Islet precursor cell (in vitro differentiated cells): ENCODE measurements at places on chromosomes 13 and 19.
A peak's percentile ranks its signal among the peaks of the same experiment; 100 is the strongest.

DNA sequence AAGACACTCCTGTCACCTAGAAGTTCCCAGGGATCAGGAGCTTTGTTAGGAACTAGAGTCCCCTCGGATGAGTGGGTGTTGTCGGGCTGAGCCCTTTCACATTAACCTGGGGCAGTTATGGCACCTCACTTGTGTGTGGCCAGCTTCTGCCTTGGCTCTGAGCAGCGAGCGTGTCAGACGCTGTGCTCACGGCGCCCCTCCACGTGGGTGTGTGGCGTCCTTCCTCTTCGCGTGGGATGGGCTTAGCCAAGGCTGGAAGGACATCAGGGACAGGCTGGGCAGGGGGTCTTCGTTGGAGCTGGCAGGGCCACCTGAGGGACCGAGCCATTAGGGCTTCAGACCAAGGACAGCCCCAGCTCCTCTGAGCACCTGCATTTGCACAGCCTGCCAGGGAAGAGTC, 23.4 kb downstream of the DOT1L start:
- no peak for DNase-seq

DNA sequence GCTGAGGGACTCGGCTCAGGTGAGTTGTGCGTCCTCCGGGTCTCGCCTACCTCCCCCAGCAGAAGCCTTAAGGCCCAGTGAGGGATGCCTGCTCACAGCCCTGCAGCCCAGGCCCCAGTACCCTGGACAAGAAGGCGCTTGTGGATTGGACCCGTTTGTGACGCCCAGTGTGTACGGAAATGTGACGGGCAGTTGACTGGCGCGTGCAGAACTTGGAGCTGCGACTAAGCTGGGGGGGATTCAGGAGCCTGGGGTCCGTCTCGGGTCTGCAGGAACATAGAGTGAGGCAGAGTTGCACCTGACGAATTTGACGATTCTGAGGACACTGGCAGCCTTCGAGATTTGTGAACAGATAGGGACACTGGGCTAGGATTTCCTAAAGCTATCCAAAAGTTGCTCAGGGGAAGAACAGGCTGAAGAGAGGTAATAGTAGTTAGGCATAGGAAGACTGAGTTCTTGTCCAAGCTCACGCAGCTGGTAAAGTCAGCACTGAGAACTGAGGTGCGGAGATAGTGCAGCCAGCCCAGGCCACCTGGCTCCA, 519 bp downstream of the ZNF551 start:
- no peak for DNase-seq

GRCh38 chr13:66748712-66749111, 481.4 kb downstream of the PCDH9 start:
- DNase-seq: no peak

DNA sequence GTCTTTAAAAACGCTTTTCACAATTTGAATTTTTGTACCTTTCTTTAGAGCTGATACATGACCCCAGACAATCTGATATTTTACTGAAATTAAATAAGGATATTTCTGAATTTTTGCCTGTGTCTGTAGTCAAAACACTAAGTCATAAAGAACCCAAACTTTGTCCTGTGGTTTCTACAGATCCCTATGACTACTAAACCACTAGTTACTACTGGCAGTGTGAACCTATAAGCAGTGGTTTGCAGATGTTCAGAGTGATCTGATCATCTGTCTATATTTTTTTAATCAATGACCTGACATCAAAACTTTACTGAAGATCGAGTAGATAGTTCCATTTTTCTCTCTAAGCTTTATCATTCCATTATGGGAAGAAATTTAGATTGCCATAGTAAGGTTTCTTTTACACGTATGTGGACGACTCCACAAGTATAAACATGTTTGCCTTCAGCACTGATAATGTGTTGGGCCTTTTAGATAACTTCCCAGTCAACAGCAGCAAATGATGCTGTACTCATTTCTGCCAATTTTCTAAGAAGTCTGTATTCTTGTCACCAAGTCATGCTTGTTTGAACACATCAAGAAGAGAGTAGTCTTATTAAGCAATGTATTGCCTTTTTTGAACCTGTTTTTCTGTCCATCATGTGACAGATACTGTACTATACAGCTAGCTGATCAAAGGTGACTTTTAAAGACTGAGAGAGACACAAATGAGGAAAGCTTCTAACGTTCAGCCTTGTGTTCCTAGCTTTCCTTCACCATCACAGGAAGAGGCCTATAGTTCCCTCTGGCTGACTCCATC, 21.8 kb downstream of the POLR1D start:
- DNase-seq: no peak

DNA sequence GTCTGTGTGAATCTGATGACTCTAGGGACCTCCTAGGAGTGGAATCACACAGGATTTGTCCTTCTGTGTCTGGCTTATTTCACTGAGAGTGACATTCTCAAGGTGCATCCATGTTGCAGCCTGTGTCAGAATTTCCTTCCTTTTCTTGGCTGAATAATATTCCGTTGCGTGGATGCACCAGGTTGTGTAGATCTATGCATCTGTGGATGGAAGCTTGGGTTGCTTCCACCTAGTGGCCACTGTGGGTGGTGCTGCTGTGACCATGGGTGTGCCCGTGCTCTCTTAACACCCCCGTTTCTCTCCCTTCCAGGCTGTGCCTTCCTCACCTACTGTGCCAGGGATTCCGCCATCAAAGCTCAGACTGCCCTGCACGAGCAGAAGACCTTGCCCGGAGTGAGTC, 26.2 kb downstream of the CELF5 start:
- no peak for DNase-seq

- DNase-seq: no peak
These were observed 2.2 kb upstream of the IRS2 start for GRCh38 chr13:109788372-109789111.

DNA sequence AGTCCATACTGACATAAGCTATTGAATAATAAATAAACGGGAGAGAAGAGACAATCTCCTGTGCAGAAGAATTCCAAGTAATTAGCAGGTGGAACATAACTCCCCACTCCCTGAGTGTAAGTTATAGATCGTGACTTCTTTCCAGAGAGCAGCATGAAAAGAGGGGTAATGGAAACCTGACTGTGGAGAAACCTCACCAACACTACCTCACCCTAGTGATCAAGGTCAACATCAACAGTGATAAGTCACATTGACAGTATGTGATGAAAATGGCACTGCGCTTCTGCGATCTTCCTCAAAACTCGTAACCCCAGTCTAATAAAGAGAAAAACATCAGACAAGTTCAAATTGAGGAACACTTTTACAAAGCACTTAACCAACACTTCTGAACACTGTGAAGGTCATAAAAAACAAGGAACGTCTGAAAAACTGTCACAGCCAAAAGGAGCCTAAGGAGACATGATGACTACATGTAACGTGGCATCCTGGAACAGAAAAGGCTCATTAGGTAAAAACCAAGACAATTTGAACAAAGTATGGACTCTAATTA, 19.8 kb downstream of the CAB39L start:
- DNase-seq: no peak

DNA sequence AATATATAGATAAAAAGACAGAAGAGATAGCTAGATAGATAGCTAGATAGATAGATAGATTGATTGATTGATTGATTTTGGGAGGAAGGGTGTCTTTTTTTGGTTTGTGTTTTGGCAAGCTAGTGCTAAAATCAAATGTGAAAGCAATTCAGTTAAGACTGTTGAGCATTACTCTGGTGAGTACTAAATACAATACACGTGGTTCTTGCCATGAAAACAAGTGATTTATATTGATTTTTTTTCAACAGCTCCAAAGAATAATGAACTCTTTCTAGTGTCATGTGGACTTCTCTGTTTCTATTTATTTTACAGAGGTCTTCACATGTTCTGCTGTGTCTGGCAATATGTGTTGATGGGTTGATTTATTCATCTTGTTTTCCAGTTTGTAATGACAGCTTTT, 172.0 kb downstream of the POU4F1 start:
- no peak for DNase-seq

- no peak for DNase-seq
These were observed 27.8 kb upstream of the TDRD3 start for GRCh38 chr13:60369242-60369641.

DNA sequence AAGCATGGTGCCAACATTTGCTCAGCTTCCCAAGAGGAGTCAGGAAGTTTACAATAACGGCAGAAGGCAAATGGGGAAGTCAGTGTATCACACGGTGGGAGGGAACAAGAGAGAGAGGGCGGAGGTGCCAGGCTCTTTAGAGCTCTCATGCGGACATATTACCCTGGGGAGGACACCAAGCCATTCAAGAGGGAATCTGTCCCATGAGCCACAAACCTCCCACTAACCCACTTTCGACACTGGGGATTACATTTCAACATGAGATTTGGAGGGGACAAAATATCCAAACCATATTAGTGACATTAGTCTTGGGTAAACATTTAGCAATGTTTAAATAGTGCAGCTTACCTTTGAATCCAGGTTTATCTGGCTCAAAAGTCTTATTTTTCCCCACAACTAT, 69.9 kb downstream of the SLAIN1 start:
- DNase-seq: no peak

GRCh38 chr13:108332791-108333190, 63.3 kb downstream of the TNFSF13B start:
- no peak for DNase-seq

DNA sequence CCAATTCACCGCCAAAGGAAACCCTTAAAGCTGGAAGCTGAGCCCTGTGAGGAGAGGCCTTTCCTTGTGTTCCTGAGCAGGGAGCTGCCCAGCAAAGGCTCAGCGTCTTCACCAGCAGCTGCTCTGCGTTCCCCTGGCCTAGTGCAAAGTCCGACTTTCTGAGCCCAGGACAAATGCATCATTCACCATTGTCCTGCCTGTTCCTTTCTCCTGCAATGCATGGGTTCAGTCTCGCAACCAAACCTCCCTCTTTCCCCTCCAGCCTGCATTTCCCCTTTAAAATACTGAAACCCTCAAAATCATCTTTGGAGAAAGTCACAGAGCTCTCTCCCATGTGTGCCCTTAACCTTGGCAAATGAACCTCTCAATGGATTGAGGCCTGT, 12.9 kb upstream of the TMEM255B start:
- DNase-seq: no peak

DNA sequence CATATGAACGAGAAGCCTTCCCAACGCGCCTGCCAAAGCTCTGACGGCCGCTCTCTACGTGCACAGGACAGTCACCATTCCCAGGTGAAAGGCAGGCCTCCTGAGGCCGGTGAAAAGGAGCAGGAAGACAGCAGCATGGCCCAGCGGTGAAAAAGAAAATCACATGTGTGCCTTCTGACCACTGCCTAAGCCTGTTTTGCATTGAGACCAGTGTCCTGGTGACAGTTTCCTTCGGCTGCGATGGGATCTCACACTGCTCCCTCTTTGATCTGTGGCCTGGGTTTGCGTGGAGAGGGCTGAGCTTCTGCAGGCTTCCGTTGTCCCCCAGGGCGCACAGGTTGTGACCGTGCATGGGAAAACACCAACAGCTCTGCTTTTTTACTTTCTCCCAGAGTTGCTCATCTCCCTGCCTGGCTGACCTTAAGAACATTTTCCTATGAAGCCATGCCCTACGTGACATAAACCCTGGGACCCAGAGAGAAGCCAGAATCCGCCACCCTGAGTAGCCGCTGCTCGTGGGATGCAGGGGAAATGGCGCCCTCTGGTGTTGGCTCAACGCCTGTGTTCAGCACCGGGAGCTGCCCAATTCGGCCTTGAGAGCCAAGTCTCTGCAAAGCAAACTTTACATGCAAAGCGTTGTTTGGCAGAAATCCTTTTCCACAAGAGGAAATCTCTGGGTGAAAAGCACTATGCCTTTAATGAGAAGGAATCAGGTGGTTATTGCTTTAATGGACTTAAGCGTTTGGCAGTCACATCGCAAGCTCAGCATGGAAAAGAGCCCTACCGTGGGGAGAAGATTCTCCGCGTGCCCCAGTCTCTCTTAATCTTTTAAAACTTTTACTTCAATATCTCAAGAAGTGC, 112.2 kb upstream of the GPR12 start:
- peak; percentile 75 for DNase-seq

DNA sequence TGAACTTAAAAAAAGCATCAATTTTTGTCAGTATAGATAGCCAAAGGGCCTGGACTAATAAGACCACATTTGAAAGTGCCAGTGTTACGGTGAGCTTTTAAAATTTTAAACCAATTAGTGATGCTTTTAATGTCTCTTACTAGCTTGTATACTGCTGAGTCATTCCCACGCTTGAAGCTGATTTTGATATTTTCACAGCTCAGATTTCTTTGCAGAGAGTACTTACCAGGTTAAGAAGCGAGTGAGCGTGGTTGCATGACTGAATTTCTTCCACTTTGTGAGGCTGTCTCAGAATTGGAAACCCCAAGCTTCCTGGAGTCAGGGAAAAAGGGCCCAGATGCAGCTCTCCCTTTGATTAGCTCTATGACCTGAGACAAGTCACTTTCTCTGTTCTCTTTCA, 74.5 kb upstream of the NBEA start:
- DNase-seq: no peak

- DNase-seq: peak; percentile 72
These were observed 15.7 kb downstream of the ZIC5 start for GRCh38 chr13:99955747-99956472.

DNA sequence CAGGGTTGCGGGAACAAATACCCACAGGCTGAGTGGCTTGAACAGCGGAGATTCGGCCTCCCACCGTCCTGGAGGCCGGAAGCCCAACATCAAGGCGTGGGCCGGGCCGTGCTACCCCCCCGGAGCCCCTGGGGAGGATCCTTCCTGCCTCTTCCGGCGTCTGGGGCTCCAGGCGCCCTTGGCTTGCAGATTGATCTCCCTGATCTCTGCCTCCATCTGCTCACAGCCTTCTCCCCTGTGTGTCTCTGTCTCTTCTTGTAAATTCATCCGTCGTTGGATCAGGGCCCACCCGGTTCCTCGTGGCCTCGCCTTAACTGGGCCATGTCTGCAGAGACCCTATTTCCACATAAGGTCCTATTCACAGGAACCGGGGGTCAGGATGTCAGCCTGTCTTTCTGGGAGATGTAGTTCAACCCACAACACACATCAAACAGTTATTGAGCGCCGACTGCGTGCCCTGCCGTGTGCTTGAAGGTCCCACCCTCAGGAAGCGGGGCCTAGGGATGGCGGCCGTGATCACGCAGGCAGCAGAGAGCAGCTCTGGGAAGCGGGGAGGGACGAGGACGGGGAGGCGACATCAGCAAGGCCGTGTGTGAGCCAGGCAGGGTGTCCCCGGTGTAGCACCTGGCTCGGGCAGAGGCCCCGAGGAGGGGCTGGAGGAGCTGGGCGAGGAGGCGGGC, 21.3 kb downstream of the HCN2 start:
- DNase-seq: peak; percentile 50

- DNase-seq: no peak
These were observed 5.4 kb downstream of the UCHL3 start for GRCh38 chr13:75554981-75555380.

DNA sequence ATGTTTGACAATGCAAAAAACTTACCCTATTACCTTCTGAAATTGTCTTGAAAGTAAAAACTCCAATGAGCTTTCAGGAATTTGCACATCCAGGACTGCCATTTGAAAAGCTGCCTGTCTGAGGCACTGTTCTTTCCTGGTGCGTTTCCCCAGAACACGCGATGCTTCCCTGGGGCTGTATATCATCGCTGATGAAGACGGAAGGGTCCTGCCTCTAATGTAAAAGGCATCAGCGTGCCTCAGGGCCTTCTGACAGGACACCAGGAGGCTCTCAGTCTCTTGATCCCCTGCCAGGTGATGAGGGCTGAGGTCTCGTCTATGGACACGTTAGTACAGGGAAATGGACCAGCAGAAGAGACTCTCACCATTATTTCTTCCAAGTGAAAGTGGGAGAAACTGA, 296.8 kb downstream of the EFNB2 start:
- DNase-seq: peak; percentile 71

GRCh38 chr19:34688592-34688991, 11.1 kb downstream of the ZNF302 start:
- no peak for DNase-seq

- DNase-seq: no peak
These were observed 1179.9 kb upstream of the PCDH9 start for GRCh38 chr13:68410007-68410406.

GRCh38 chr19:48896191-48896720, 2.3 kb downstream of the TULP2 start:
- peak; percentile 90 for DNase-seq
